Gastroesophageal sphincter (tissue), 4 donors: ENCODE measurements at places on chromosomes 6 and 20.

GRCh38 chr6:153101461-153101860 is 29.6 kb downstream of the RGS17 start:
- H3K4me1 ChIP-seq = no peaks in the 10 kb centered on the region
- H3K36me3 ChIP-seq = no peaks in the 10 kb centered on the region
- H3K27ac ChIP-seq = no peak overlapping the region
- H3K27me3 ChIP-seq = no peaks in the 10 kb centered on the region

DNA sequence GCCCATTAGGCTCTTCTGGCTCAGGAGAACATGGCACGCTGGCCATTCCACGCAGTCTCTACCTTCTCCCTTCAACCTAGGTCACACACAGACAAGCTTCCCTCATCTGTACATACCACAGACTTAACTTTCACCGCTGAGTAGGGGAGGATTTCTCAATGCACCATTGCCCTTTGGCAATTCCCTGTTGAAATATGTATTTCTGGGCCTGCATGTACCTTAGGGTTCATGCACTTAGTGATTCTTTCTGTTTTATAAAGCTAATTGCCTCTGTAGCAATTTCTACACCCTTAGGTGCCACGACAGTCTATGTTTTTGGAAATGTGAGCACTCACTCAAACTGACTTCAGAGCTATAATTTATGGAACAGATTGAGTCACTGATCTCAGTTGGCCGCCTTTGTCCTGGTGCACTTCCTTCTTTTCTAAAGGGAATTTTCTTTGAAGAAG is 253.8 kb upstream of the PRDM1 start:
- H3K27me3 ChIP-seq = no peaks in the 10 kb centered on the region
- H3K4me1 ChIP-seq = no peaks in the 10 kb centered on the region
- no peak overlapping the region for H3K27ac ChIP-seq
- H3K4me3 ChIP-seq = no peak overlapping the region
- H3K36me3 ChIP-seq = no peaks in the 10 kb centered on the region

DNA sequence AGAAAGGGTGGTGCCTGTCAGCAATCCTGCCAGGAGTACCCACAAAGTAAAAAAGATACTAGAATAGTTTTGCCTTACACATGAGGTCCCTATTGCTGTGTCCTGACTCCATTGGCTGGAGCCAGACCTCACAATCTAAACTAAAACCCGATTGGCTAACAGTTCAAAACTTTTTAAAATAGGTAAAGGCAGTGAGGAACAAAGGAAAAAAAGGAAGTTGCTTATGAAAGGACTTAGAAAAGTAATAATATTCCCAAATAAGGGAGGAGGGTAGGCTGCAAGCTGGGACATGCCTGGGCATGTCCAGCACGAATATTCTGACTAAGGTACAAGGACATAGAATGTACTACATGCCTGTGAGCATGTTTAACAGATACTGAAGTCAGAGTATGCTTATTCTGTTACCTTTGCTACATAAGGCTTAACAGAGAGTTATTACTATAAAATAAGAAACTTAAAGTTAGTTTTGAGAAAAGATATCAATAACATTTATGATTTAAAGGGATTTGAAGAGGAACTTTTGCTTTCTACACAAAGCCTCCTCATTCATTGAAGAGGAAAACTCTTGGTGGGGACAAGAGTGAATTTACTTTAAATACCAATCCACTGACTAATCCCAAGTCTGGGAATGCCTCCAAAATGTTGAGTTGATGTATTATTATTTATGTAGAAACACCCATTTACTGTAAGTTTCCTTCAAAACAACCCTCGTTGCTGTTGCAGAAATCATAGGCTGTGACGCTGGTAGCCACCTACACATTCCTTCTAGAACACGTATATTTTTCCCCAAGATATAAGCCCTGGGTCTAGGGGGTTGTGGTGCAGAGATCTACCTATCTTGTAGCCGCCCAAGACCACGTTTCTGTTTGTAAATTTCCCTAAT is 8.2 kb upstream of the MTHFD1L start:
- peak; percentile 74 for ATAC-seq
- H3K27ac ChIP-seq = peak overlapping the region; percentile 69

DNA sequence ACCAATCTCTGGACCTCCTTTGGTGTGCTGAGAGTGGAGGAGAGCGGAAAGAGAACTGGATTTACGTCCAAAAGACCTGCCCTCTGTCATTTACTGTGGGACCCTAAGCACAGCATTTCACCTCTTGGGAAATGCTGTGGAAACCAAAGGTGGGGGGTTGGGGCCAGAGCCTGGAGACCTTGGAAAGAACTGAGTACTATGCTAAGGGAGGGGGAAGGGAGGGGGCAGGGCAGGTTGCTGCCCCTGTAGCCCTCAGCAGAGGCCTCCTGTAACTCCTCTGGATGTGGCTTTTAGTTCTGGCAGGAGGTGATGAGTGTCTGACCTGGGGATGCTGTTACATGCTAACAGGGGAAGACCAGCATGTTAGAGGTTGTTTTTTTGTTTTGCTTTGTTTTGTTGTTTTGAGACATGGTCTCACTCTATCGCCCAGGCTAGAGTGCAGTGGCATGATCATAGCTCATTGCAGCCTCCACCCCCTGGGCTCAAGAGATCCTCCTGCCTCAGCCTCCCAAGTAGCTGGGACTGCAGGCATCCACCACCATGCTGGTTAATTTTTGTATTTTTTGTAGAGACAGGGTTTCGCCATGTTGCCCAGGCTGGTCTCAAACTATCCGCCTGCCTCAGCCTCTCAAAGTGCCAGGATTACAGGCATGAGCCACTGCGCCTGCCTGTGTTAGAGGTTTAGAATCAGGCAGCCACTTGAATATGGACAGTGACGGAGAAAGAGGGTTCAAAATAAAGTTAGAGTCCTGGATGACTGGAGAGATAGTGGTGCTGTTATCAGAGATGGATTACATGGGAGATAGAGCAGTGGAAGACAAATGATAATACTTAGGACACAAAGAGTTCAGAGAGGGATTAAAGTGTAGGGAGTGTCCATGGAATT is 18.4 kb upstream of the PARD6B start:
- H3K4me1 ChIP-seq = peaks cover 6% of the 10 kb centered on the region
- no peaks in the 10 kb centered on the region for H3K36me3 ChIP-seq
- no peak overlapping the region for H3K27ac ChIP-seq

- ATAC-seq = no peak
- H3K27me3 ChIP-seq = no peaks in the 10 kb centered on the region
- H3K4me1 ChIP-seq = peaks cover 58% of the 10 kb centered on the region
- H3K4me3 ChIP-seq = no peak overlapping the region
- peaks cover 36% of the 10 kb centered on the region for H3K36me3 ChIP-seq
Measured at GRCh38 chr20:31685853-31686643, 36.6 kb downstream of the BCL2L1 start.

GRCh38 chr20:15440049-15440820 is 1102.8 kb upstream of the FLRT3 start:
- H3K36me3 ChIP-seq = no peaks in the 10 kb centered on the region
- no peaks in the 10 kb centered on the region for H3K4me1 ChIP-seq

DNA sequence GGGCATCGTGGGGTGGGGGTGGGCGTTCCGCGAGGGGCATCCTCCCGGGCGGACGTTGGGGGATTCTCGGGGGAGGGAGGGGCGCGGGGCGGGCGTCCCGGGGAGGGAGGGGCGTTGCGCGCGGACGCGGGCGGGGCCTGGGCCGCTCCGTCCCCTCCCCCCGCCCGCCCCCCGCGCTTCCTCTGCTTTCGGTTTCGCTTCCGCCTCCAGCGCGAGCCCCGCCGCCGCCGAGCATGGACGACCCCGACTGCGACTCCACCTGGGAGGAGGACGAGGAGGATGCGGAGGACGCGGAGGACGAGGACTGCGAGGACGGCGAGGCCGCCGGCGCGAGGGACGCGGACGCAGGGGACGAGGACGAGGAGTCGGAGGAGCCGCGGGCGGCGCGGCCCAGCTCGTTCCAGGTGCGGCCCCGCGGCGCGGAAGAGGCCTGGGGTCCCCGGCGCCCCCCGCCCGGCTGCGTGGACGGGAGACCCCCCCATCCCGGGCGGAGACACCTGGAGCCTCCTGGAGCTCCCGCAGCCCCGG is at the start of gene OGFR:
Gene OGFR (plus strand): TSS at position 209 of the 528 bp plus-strand sequence. CDS start 25 bp downstream, at position 234.
- H3K27ac ChIP-seq = peak within 1 kb of the TSS; percentile 95
- H3K4me1 ChIP-seq = peaks cover 41% of the 10 kb centered on the region
- H3K4me3 ChIP-seq = peak within 1 kb of the TSS; percentile 66
- peak; percentile 55 for ATAC-seq
- no peaks in the 10 kb centered on the region for H3K27me3 ChIP-seq

- H3K4me3 ChIP-seq = no peak overlapping the region
- no peaks in the 10 kb centered on the region for H3K4me1 ChIP-seq
- H3K27me3 ChIP-seq = no peaks in the 10 kb centered on the region
Measured at GRCh38 chr6:4516206-4516605, 260.0 kb upstream of the CDYL start.

GRCh38 chr20:63310265-63310991 is 17.4 kb downstream of the COL20A1 start:
- H3K27ac ChIP-seq = no peak overlapping the region
- H3K36me3 ChIP-seq = no peaks in the 10 kb centered on the region
- peaks cover 76% of the 10 kb centered on the region for H3K27me3 ChIP-seq
- no peak overlapping the region for H3K4me3 ChIP-seq
- ATAC-seq = no peak
- H3K4me1 ChIP-seq = no peaks in the 10 kb centered on the region

- no peak overlapping the region for H3K27ac ChIP-seq
- H3K4me3 ChIP-seq = no peak overlapping the region
- no peaks in the 10 kb centered on the region for H3K4me1 ChIP-seq
- H3K27me3 ChIP-seq = no peaks in the 10 kb centered on the region
- no peak for ATAC-seq
- H3K36me3 ChIP-seq = no peaks in the 10 kb centered on the region
Measured at GRCh38 chr6:43941174-43941573, 171.2 kb downstream of the VEGFA start.

DNA sequence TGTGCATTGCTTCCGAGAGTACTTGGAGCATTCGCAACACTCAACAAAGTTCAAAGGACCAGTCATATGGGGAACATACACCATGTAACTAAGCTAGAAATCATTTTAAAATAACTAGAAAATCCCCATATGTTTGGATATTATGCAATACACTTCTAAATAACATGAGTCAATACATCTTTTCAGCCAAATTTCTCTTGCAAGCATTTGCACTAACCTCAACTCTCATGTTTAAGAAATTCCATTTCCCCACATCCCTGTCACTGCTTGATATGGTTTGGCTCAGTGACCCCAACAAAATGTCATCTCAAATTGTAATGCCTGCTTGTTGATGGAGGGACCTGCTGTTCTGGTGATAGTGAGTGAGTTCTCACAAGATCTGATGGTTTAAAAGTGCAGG is 85.7 kb upstream of the CST7 start:
- no peak overlapping the region for H3K27ac ChIP-seq
- no peak for ATAC-seq
- no peaks in the 10 kb centered on the region for H3K27me3 ChIP-seq
- no peak overlapping the region for H3K4me3 ChIP-seq
- no peaks in the 10 kb centered on the region for H3K4me1 ChIP-seq

GRCh38 chr20:3378138-3378537 is 29.3 kb downstream of the DNAAF9 start:
- no peak overlapping the region for H3K27ac ChIP-seq
- H3K4me1 ChIP-seq = no peaks in the 10 kb centered on the region
- H3K36me3 ChIP-seq = peaks cover 77% of the 10 kb centered on the region
- ATAC-seq = peak; percentile 28
- no peak overlapping the region for H3K4me3 ChIP-seq
- no peaks in the 10 kb centered on the region for H3K27me3 ChIP-seq

DNA sequence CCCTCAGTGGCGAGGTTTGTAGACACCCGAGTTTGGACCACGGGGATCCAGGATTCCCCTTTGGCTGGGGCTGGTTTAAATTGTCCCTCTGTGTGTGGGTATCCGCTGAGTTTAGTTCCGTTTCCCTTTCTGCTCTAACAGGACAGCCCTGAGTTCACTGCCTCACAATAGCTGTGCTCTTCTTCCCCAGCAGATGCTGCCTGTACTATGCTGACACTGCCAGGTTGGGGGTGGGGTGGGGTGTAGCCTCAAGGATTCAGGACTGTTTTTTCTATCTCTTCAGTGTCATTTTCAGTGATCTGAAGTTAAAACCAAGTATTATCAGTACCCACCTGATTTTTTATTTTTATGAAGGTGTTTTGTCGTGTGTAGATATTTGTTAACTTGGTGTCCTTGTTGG is 655.0 kb downstream of the COL12A1 start:
- no peak for ATAC-seq
- no peak overlapping the region for H3K27ac ChIP-seq
- H3K4me3 ChIP-seq = no peak overlapping the region
- H3K4me1 ChIP-seq = no peaks in the 10 kb centered on the region
- H3K27me3 ChIP-seq = no peaks in the 10 kb centered on the region

GRCh38 chr6:96853083-96853482 is 15.8 kb upstream of the GPR63 start:
- no peaks in the 10 kb centered on the region for H3K27me3 ChIP-seq
- no peak overlapping the region for H3K27ac ChIP-seq
- ATAC-seq = no peak
- H3K4me3 ChIP-seq = no peak overlapping the region
- H3K36me3 ChIP-seq = no peaks in the 10 kb centered on the region

- H3K27ac ChIP-seq = peak overlapping the region; percentile 54
- no peak overlapping the region for H3K4me3 ChIP-seq
- H3K36me3 ChIP-seq = no peaks in the 10 kb centered on the region
- no peak for ATAC-seq
- H3K27me3 ChIP-seq = no peaks in the 10 kb centered on the region
- H3K4me1 ChIP-seq = peaks cover 58% of the 10 kb centered on the region
Measured at GRCh38 chr20:23160536-23161243, 74.6 kb upstream of the CD93 start.

DNA sequence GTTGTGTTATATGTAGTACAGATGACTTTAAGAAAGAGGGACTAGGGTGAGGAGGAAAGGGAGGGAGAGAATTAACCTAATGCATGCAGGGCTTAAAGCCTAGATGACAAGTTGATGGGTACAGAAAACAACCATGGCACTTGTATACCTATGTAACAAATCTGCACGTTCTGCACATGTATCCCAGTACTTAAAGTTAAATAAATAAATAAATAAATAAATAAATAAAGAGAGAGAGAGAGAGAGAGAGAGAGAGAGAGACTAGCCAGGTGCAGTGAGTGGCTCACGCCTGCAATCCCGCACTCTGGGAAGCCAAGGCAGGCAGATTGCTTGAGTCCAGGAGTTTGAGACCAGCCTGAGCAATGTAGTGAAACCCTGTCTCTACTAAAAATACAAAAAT is 11.5 kb upstream of the CARMIL1 start:
- H3K27me3 ChIP-seq = peaks cover 15% of the 10 kb centered on the region
- no peaks in the 10 kb centered on the region for H3K4me1 ChIP-seq
- H3K27ac ChIP-seq = no peak overlapping the region
- no peaks in the 10 kb centered on the region for H3K36me3 ChIP-seq
- no peak overlapping the region for H3K4me3 ChIP-seq

- no peaks in the 10 kb centered on the region for H3K36me3 ChIP-seq
- H3K4me3 ChIP-seq = no peak overlapping the region
- no peaks in the 10 kb centered on the region for H3K4me1 ChIP-seq
- H3K27me3 ChIP-seq = no peaks in the 10 kb centered on the region
- H3K27ac ChIP-seq = no peak overlapping the region
- no peak for ATAC-seq
Measured at GRCh38 chr6:165649166-165650137, 13.6 kb downstream of the PDE10A start.
